Breast epithelium (tissue), 4 donors: ENCODE measurements at places on chromosomes 7 and 10. TPM values are rescaled to one million over a fixed set of nuclear protein-coding genes. Genes with fewer than 3 reads are reported as not detected.

GRCh38 chr7:30139836-30140384 lies 5.1 kb downstream of the MTURN start:
- no peak for DNase-seq
- peaks cover 12% of the 10 kb centered on the region for H3K4me1 ChIP-seq
- no peaks in the 10 kb centered on the region for H3K27me3 ChIP-seq
- no peaks in the 10 kb centered on the region for H3K36me3 ChIP-seq
- H3K4me3 ChIP-seq: no peak overlapping the region

DNA sequence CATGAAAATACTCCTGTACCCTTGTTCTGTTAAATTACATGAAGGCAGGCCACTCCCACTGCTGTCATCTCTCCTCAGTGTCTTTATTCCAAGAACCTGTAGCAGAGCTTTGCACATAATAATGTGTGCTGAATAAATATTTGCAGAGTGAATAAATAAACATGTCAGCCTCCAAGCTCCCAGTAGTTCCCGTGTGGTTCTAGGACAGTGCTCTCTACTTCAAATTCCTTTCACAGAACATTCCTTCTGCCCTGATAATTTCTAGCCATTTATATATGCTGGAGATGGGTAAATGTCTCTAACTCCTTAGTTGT lies 20.3 kb upstream of the HYAL4 start:
- no peak overlapping the region for H3K4me3 ChIP-seq
- no peak for DNase-seq
- H3K36me3 ChIP-seq: no peaks in the 10 kb centered on the region
- no peak overlapping the region for H3K27ac ChIP-seq
- H3K27me3 ChIP-seq: no peaks in the 10 kb centered on the region
- no peaks in the 10 kb centered on the region for H3K4me1 ChIP-seq

- no peak overlapping the region for H3K27ac ChIP-seq
- no peaks in the 10 kb centered on the region for H3K36me3 ChIP-seq
- no peaks in the 10 kb centered on the region for H3K27me3 ChIP-seq
Measured at GRCh38 chr10:110446954-110447608, 50.6 kb upstream of the DUSP5 start.

DNA sequence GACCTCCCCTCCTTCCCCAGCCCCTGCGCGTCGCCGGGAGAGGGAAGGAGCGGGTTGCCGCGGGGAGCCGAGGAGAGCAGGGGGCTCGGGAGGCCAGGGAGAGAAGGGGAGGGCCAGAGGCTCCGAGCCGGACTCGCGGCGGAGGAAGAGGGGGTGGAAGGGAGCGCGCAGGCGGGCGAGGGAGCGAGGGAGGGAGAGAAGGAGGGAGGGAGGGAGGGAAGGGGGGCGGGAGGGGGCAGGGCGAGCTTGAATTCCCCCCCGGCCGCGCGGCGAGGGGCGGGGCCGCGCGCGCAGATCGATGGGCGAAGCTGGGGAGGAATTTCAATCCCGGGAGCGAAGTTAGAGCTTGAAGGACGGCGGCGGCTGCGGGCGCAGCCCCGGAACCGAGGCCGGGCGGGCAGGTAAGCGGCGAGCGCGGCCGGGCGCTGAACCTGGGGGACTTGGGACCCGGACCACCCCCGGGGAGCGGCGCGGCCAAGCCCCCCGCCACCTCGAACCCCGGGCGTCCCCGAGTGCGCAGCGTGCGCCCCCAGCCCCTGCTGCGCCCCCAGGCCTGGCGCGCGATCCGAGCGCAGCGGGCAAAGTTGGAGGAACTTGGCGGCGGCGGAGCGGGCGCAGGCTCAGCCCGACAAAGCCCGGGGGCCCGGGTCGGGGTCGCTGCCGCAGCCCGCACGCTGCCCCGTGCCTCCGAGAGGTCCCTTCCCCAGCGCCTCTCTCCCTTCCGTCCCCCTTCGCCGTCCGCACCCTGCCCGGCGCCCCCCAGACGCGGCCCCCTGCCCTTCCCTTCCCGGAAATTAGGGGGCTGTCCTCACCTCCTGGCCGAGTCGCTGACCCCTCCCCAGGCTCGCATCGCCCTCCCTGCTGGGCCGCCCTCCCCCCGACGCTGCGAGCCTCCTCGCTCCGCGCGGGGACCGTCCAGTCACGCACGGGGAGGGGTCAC lies at the start of gene ELFN1:
Gene ELFN1 (plus strand): TSS at position 324 of the 940 bp plus-strand sequence. CDS start 74,320 bp downstream, outside the sequence.
- DNase-seq: peak; percentile 34
- H3K27me3 ChIP-seq: peaks cover 18% of the 10 kb centered on the region
- H3K4me3 ChIP-seq: peak within 1 kb of the TSS; percentile 26
- peaks cover 5% of the 10 kb centered on the region for H3K4me1 ChIP-seq
- no peaks in the 10 kb centered on the region for H3K36me3 ChIP-seq
- H3K27ac ChIP-seq: no peak within 1 kb of the TSS

PRSS37 gene
- total RNA-seq: not detected

AHR gene
- 146 TPM for total RNA-seq

TFEC gene
- total RNA-seq: 5.6 TPM

TEX36 gene
- total RNA-seq: not detected

ECHDC3 gene
- total RNA-seq: 132 TPM

TMED4 gene
- total RNA-seq: 208 TPM

RRP12 gene
- 17.7 TPM for total RNA-seq

- no peaks in the 10 kb centered on the region for H3K36me3 ChIP-seq
- H3K27me3 ChIP-seq: no peaks in the 10 kb centered on the region
- H3K27ac ChIP-seq: no peak overlapping the region
- DNase-seq: no peak
- H3K4me3 ChIP-seq: no peak overlapping the region
- no peaks in the 10 kb centered on the region for H3K4me1 ChIP-seq
Measured at GRCh38 chr7:123398921-123399320, 135.5 kb downstream of the IQUB start.

LMOD2 gene
- not detected for total RNA-seq

DNA sequence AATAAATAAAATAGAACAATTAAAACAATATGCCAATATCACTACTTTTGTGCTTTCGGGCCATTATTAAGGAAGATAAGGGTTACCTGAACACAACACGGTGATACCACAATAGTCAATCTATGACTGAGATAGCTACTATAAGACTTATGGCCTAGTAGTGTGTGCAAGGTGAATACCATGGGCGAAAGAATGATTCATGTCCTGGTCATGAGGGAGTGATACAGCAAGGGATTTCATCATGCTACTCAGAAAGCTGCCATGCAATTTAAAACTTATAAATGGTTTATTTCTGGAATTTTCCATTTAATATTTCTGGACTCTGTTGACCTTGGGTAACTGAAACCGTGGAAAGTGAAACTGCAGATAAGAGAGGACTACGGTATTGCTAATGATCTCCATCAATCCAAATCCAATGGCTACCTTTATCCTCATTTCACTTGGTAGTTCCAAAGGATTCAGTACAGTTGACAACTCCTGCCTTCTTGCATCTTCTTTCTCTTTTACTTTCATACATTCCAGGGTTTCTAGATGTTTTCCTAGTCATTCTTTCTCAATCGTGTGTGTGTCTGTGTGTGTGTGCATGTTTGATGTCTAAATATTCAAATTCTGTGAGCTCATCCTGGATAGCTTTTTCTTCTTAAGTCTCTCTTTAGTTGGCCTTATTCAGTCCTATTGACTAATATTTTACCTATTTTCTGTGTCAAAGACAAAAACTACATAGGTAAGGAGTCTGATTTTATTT lies 100.5 kb upstream of the MAGI2 start:
- H3K27me3 ChIP-seq: no peaks in the 10 kb centered on the region
- H3K27ac ChIP-seq: no peak overlapping the region
- no peak for DNase-seq
- H3K4me1 ChIP-seq: no peaks in the 10 kb centered on the region
- no peak overlapping the region for H3K4me3 ChIP-seq

SRPK2 gene
- total RNA-seq: 60.6 TPM

DNA sequence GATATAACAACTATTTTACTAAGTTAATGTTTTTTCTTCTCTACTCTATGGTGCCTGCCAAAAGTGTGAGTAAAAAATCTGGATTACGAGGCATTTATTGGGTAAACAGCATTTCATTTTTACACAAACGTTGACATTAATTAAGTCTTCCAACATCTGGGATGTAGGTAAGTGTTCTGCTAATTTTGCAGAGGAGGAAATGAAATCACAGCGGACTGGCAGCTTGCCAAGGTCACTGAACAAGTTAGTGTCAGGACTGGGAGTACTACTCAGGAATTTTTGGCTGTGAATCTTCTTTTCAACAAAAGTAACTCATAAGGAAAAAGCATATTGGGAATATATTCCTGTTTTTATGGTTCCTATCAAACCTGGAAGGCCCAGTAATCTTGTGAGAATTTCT lies 612.1 kb upstream of the FZD8 start:
- no peaks in the 10 kb centered on the region for H3K36me3 ChIP-seq
- H3K27me3 ChIP-seq: no peaks in the 10 kb centered on the region
- H3K4me3 ChIP-seq: no peak overlapping the region
- DNase-seq: peak; percentile 52
- H3K4me1 ChIP-seq: no peaks in the 10 kb centered on the region

DNA sequence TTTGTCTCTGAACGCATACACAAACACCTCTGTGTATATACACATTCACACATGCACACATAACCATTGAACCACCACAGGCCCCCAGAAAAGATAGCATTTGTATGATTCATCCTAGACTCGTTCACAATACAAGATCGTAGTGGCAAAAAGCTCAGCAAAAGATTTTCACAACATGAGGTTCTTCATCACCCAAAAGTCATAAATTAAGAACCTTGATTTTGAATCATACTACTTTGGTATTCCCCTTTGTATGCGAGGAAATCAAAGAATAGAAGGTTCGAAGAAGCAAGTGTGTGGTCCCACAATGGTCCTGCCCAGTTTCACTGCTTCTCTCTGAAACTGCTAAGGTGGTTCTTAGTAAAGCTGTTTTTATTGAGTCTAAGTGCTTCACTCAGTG lies 200.7 kb downstream of the CELF2 start:
- no peak for DNase-seq
- no peak overlapping the region for H3K4me3 ChIP-seq
- H3K27ac ChIP-seq: no peak overlapping the region
- no peaks in the 10 kb centered on the region for H3K36me3 ChIP-seq

DNA sequence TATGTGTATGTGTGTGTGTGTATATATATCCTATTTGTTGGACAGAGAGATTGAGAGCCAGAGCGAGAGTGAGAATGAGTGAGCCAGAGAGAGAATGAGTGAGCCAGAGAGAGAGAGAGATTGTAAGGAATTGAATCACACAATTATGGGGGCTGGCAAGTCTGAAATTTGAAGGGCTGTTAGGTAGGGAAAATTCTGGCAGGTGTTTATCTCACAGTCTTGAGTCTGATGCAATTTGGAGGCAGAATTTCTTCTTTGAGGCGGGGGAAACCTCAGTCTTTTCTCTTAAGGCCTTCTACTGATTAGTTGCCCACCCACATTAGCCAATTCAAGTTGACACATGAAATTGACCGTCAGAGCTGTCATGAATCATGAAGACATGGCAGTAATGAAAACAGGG lies 41.0 kb upstream of the WASL start:
- no peaks in the 10 kb centered on the region for H3K4me1 ChIP-seq
- H3K27me3 ChIP-seq: no peaks in the 10 kb centered on the region
- H3K36me3 ChIP-seq: no peaks in the 10 kb centered on the region
- no peak overlapping the region for H3K27ac ChIP-seq
- no peak for DNase-seq

GRCh38 chr10:126468876-126469643 lies 80.8 kb upstream of the ADAM12 start:
- no peak overlapping the region for H3K4me3 ChIP-seq
- no peak for DNase-seq
- H3K36me3 ChIP-seq: no peaks in the 10 kb centered on the region
- no peaks in the 10 kb centered on the region for H3K4me1 ChIP-seq

SLC39A12 gene
- under 0.01 TPM for total RNA-seq

DNA sequence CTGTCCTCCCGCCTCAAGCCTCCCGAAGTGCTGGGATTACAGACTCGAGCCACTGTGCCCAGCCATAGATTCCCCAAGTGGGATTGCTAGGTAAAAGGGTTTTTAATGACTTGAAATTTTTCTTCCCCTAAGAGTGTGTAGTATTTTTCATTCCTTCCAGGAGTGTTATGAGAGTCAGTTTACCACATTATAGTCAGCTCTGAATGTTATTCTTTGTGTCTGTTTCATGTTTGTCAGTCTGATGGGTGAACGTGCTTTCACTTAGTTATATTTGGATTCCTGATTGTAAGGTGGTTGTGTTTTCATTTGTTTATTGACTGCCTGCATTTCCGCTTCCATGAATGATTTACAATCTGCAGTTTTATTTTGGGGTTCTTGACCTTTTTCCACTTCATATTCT lies 6.3 kb downstream of the ZNF212 start:
- no peaks in the 10 kb centered on the region for H3K36me3 ChIP-seq
- no peak overlapping the region for H3K27ac ChIP-seq
- no peak for DNase-seq
- no peaks in the 10 kb centered on the region for H3K27me3 ChIP-seq
- H3K4me1 ChIP-seq: peaks cover 4% of the 10 kb centered on the region

- H3K4me3 ChIP-seq: peak overlapping the region; percentile 16
- peak; percentile 63 for DNase-seq
- H3K27me3 ChIP-seq: no peaks in the 10 kb centered on the region
- H3K4me1 ChIP-seq: peaks cover 22% of the 10 kb centered on the region
Measured at GRCh38 chr10:24382979-24383663, 174.2 kb downstream of the KIAA1217 start.

- no peak for DNase-seq
- H3K4me3 ChIP-seq: no peak overlapping the region
- no peaks in the 10 kb centered on the region for H3K4me1 ChIP-seq
- no peaks in the 10 kb centered on the region for H3K27me3 ChIP-seq
Measured at GRCh38 chr7:102891693-102892261, 21.0 kb upstream of the LRRC17 start.

GRCh38 chr7:139948587-139949335 lies 114.0 kb downstream of the PARP12 start:
- no peaks in the 10 kb centered on the region for H3K4me1 ChIP-seq
- no peak for DNase-seq
- H3K27ac ChIP-seq: no peak overlapping the region
- no peaks in the 10 kb centered on the region for H3K27me3 ChIP-seq
- H3K4me3 ChIP-seq: no peak overlapping the region
- no peaks in the 10 kb centered on the region for H3K36me3 ChIP-seq

WNT16 gene
- not detected for total RNA-seq

GRCh38 chr10:3527869-3528268 lies 257.1 kb downstream of the KLF6 start:
- DNase-seq: no peak
- no peaks in the 10 kb centered on the region for H3K36me3 ChIP-seq
- no peaks in the 10 kb centered on the region for H3K27me3 ChIP-seq

DNA sequence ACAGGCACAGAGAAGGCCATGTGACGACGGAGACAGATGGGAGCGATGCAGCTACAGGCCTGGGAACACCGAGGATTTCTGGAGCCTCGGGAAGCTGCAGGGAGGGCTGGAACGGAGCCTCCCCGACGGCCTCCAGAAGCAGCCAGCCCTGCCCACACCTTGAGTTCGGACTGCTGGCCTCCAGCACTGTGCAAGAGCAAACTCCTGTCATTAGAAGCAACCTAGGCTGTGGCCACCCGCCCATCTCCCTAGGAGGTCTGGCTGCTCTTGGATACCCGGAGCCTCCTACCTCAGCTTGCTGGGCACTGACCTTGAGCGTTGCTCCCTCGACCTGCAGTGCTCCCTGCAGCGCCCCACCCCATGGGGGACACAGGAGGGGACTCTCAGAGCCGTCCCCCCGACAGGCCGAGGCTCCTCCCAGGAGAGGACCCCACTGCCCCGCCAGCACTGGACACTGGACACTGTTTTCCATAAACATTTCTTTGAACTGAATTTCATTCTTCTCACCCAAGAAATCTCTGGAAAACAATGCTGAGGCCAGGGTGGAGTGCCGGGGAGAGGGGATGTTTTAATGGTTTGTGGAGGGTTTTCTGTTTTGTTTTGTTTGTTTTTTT lies 22.5 kb upstream of the TNRC18 start:
- H3K27me3 ChIP-seq: no peaks in the 10 kb centered on the region
- no peak for DNase-seq
- H3K4me1 ChIP-seq: no peaks in the 10 kb centered on the region
- no peak overlapping the region for H3K27ac ChIP-seq
- no peaks in the 10 kb centered on the region for H3K36me3 ChIP-seq
